ENCODE measurements at places on chromosomes 6 and 20.

DNA sequence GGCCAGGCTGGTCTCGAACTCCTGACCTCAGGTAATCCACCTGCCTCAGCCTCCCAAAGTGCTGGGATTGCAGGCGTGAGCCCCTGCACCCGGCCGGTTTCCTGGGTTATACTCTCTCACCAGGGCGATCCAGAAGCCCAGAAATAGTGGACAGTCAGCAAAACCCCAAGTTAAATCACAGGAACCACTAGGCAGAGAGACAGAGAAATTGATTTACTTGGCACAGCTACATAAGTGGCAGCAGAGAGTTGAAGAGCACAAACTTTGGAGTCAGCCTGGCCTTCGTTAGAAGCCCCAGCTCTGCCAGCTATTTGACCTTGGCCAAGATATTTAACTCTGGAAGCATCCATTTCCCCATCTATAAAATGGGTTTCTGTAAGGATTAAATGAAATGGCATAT, 32.7 kb downstream of the MTRES1 start:
- DNase-seq = no peak

DNA sequence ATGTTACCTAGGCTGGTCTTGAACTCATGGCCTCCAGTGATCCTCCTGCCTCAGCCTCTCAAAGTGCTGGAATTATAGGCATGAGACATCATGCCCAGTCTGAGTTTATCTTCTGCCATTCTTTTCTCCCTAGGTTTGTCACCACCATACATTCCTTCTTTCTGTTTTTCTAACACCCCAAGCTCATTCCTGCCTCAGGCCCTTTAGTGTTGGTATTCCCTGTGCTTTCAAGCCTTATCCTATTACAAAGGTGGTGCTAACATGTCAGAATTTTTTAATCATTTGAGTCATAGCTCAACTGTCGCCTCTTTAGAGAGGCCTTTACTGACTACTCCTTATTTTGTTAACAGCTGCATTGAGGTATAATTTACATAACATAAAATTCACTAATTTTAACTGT, 221.1 kb upstream of the PRSS16 start:
- no peak for DNase-seq

DNA sequence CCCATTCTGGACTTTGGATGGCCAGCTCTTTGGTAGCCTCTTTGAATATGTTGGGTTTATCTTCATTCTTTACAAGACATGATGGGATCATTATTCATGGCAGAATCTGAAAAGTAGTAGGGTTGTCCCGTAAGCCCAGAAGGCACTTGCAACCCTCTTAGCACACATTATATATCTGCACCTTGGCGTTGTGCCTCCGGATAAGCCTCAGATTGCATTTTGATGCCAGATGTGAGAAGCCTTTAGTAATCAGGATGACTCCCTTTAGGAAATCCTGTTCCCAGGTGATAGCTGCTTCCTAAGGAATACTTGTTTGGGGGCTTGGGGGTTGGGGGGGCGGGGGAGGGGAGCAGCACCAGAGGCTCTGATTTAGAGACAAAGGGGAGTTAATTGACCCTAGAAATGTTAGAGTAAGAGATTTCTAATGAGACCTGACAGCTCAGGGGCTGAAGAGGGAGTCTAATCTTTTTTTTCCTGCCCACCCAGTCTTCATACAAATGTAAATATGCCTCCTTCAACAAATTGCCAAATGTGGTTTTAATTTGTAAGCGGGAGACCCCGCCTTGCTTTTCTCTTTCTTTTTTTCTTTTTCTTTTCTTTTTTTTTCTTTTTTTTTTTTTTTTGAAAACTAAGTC, 55.1 kb downstream of the JAG1 start:
- no peak for DNase-seq

- no peak for DNase-seq
Observed at GRCh38 chr6:145271577-145271976, 463.7 kb downstream of the EPM2A start.

DNA sequence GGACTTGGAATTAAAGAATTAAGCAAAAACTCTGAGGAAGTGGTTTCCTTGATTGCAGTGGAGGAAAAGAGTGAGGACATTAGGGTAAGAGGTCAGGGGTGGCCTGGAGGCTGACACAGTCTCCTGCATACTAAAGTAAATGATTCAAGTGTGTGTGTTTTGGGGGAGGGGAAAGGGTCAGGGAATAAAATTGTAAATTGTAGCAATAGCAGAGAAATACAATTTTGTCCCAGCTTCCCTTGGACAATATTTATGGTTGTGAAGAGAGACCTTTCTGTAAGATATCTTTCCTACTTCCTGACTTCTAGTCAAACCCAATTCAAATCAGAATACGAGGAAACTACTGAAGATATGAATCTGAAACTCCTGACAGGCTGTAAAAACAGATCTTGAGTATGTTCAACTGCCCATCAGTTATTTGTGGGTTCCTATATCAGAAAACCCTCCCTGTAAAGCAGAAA, 143.4 kb upstream of the HMGN3 start:
- DNase-seq = no peak

- DNase-seq = no peak
Observed at GRCh38 chr20:39049148-39049547, 87.0 kb downstream of the DHX35 start.

DNA sequence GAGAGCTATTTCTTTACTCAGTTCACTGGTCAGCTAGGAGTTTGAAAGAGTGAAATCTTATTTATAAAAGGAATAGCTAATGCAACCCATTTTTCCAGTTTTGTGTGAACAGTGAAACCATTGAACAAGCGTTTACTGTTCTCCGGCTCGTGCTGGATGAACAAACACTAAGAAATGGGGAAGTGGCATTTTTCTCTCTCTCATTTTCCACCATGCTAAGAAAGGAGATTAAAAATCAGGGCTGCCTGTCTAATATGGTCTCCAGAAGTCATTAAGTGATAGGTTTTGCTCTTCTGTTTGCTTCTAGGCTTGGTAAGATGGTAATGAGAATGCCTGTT, 774 bp upstream of the SFT2D1 start:
- DNase-seq = no peak

DNA sequence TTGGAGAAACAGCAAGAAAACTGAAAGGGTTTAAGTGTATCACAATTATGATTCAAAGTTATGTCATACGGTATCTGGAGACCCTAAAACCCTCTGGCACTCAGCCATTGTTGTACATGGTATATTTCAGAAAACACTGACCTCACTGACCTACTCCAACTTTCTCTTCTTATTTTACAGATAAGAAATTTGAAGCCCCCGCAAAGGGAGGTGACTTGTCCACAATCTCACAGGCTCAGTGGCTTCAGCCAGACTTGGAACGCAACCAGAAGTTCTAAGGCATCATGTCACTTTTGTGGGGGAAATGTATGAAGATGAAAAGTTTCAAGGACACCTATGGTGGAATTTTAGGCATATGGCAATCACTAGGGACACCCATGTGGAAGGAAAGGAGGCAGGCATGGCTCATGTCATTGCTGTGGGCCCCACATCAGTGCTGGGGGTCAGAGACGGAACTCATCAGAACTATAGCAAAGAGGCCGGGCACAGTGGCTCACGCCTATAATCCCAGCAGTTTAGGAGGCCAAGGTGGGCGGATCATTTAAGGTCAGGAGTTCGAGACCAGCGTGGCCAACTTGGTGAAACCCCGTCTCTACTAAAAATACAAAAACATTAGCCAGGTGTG, 5.2 kb upstream of the TRIB3 start:
- no peak for DNase-seq

DNA sequence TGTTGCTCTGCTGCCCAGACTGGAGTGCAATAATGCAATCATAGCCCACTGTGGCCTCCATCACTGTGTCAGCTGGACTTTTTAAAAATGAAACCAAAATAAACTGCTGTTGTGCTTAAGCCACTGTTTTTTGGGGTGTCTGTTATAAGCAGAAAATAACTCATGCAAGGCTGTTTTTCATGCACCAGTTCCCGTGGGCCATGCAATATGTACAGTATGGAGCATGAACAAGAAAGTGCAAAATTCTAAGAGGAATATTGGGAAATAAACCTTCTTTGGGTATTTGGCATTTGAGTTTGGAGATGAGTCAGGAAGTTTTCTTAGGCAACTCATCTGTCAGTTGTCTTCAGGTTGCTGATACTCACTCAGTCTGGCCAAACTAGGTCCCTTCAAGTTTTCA, 14.9 kb upstream of the ZFAND3 start:
- no peak for DNase-seq

Measured in hippocampal formation (tissue), 2 donors.